ENCODE measurements at places on chromosomes 11 and 22.

DNA sequence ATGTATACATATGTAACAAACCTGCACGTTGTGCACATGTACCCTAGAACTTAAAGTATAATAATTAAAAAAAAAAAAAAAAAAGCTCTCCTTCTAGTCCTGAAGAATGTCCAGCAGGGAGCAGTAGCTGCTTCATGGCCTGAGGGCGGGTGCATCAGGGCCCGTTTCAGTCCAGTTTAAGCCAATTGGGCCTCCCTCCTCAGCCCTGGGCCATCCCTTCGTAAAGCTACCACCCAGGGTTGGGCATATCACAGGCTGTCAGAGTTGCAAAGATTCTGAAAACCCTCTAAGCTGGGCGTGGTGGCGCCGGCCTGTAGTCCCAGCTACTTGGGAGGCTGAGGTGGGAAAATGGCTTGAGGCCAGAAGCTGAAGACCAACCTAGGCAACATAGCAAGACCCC lies 5.4 kb downstream of the TMPRSS13 start:
- no peak for DNase-seq

DNA sequence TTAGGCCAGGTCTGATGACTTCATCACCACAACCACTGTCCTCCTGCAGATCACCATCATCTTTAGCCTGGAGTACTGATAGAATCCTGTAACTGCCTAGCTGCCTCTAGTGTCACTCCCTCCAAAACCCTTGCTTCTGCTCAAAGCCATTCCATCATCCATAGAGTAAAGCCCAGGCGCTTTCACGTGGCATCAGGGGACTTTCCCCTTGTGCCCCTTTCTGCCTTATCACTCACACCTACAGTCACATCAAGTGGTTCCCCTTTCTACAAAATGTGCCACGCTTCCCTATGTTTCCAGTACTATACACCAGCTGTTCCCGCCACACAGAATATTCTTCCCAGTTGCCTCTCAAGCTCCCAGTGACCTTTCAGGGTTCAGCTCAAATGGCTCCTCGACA lies 75.9 kb downstream of the MN1 start:
- no peak for DNase-seq

DNA sequence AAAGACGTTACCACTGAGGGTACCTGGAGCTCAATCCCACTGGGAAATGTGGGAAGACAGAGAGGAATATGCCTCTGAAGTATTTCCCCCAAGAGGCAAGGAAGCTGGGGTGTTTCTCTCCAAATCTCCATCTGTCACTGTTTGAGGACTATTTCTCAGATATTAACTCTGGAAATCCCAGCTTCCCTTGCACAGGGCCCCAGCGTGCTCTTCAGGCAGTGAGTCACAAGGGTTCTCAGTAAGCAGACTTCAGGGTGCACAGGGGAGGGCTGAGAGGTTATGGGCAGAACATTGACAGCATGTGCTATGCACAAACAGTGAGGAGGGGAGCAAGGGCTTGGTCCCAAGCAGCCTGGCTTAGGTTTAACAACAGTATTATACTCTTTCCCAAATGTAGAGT lies 60.9 kb upstream of the EED start:
- peak; percentile 16 for DNase-seq

DNA sequence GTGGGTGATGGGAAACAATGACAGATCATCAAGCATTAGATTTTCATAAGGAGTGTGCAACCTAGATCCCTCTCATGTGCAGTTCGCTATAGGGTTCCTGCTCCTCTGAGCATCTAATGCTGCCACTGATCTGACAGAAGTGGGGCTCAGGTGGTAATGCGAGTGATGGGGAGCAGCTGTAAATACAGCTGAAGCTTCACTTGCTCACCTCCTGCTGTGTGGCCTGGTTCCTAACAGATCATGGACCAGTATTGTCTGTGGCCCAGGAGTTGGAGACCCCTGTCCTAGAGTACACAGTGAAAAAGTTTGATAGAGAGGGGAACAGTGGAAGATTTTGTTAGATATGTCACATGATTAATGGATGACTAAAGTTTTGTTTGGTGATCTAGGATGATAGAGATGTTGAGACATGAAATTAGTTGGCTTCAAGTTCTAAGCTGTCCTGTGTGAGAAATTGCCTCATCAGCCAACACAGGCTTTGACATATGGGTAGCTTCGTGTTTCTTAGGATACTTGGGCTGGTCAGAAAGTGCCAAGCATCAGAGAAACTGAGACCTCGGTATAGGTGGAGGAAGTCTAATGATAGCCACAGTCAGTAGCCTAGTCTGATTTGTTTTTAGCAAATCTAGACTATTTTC lies 47.4 kb downstream of the ARHGEF12 start:
- no peak for DNase-seq

GRCh38 chr11:112694813-112695212 lies 266.4 kb upstream of the NCAM1 start:
- DNase-seq, result no peak

GRCh38 chr11:70796648-70797227 lies 398.4 kb downstream of the CTTN start:
- DNase-seq, result no peak

- no peak for DNase-seq
Measured at GRCh38 chr22:35593891-35594470, 23.1 kb downstream of the MB start.

DNA sequence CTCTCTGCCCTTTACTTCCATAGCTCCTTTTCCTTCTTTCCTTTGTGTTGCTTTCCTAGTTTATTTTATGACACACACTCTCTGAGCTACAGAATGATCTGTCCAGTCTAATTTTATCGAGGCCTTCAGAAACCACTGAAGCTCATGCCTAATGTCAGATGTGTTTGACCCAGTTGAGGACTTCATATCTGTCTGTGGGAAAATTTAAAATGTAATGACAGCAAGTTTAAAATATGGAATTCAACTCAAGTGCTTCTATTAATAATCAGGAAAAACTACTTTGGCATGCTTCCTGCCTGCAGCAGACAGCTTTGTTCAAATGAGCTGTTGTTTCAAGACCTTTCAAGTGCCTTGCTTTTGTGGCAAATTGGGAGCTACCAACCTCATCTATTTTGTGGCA lies 261.8 kb upstream of the MTNR1B start:
- no peak for DNase-seq

DNA sequence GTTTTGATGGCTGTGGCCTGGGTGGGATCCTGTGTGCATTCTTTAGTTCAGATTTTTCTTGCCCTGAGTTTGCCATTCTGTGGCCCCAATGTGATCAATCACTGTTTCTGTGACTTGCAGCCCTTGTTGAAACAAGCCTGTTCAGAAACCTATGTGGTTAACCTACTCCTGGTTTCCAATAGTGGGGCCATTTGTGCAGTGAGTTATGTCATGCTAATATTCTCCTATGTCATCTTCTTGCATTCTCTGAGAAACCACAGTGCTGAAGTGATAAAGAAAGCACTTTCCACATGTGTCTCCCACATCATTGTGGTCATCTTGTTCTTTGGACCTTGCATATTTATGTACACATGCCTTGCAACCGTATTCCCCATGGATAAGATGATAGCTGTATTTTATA lies 620 bp downstream of the OR4C16 start:
- DNase-seq, result no peak

DNA sequence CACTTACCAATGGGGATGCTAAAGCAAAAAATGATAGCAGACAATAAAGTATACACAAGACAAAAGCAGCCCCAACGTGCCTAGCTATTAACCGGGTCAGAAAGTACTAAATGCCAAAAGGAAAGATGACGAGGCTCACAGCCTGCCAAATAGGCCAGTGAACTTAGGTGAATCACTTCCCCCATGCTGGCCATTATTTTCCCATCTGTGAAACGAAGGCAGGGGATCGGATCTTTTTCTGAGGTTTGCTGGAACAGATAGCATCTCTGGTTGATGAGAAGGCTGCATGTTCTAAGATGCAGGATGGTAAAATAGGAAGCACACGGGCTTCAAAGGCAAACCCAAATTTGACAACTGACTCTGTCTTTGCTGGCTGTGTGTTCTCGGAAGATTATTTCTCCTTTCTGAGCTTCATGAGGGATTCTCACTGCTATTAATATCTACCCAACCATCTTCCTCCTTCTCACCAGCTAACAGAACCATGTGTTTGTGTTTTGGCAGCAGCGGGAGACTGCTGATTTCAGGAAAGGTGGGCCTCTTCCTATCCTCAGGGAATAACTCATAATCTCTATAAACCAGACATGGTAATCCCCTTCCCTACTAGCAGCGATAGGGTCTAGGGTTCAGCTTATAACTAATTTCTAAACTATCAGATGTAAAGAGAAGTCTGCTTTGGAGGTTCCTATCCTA lies 390.7 kb downstream of the LARGE1 start:
- no peak for DNase-seq

DNA sequence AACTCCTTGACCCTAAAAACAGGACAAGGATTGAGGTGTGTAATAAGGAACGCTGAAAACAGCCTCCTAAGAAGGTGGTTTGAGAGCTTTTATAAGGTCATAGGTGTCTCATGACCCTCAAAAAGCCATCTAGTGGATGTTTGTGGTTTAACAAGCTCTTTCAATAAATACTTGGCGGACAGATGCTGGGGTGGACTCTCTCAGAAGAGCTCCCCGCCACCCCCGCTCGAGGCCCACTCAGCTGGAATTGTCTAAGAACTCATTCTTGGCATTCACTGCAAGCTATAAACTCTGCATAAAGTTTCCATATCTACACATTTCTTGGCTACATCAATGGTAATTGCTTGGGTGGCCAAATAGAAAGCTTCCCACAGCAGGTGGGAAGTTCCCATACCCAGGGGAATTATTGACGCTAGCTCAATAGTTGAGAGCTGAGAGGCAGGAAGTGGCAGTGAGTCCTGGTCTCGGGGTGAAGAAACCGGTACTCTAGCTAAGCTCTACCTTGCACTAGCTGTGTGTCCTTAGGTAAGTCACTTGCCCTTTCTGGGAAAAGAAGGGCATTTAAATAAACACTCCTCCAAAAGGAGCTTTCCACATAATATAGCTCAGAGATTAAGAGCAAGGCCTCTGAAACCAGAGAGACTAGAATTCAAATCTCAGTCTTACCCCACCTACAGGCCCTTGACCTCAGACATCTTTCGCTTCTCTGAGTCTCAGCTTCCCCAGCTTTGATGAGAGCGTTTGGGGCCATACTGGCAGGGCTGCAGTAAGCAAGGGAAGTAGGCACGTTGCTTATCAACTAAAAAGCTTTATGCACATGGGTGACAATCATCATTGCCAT lies 6.4 kb downstream of the MS4A15 start:
- no peak for DNase-seq

- no peak for DNase-seq
Measured at GRCh38 chr11:35042913-35043312, 96.1 kb upstream of the CD44 start.
